ENCODE measurements at places on chromosomes 11 and 22.

- DNase-seq, result no peak
Observed at GRCh38 chr11:130146796-130147195, 12.8 kb upstream of the ST14 start.

DNA sequence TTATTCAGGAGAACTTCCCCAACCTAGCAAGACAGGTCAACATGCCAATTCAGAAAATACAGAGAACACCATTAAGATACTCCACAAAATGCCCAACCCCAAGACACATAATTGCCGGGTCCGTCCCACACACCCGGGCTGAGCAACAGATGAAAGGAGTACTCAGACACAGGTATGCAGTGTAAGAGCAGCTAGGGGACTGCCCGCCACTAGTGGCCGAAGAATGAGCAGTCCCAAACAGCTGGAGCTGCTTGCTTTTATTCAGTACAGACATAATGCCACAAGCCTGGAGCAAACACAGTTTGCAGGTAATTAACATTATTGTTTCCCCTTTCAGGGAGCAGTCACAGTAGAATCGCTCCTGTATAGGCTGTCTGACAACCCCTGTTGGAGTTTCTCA is 364.6 kb downstream of the LUZP2 start:
- no peak for DNase-seq

- DNase-seq, result no peak
Observed at GRCh38 chr11:95895815-95896214, 28.1 kb downstream of the MTMR2 start.

DNA sequence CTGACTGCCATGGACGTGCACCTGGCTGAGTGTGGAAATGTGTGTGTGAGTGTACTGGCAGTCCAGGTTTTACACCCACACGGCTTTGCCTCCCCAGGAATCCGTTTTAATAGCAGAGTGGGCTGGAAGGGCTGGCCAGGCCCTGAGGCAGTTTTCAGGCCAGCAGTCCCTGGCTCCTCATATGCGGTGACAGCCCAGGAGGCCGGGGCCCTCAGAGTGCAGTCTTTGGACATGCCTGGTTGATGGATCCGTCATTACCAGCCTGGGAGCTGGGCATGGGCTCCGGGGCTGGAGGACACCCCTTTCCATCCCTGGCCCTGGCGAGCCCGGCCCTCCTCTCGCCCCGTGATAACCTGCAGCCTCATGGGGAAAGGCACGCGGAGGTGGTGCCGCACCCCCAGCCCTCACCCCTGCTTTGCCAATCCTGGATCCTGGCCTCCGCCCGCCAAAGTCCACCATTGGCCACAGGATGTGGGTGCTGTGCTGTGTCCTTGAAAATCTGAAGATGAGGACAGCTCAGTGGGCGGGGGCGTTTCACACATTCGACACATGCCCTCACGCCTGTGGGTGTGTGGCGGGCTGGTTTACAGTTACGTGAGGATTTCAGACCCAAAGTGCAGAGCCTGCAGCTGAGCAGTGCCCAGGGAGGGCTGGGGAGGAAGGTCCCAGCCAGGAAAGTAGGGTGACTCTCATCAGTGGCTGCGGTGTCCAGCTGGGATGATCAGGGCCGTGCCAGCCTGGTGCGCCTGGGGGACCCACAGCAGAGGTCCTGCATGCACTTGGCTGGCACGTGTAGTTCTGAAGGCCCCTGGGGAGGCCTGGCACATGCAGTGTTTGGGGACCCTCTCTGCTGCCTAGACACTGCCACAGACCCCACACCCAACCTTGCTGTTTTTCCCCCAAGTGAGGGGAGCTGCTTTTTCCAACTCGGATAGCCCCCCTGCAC is 55.1 kb downstream of the RTN4R start:
- no peak for DNase-seq

GRCh38 chr11:59463190-59463641 is 6.5 kb downstream of the OR4D6 start:
- DNase-seq, result no peak

DNA sequence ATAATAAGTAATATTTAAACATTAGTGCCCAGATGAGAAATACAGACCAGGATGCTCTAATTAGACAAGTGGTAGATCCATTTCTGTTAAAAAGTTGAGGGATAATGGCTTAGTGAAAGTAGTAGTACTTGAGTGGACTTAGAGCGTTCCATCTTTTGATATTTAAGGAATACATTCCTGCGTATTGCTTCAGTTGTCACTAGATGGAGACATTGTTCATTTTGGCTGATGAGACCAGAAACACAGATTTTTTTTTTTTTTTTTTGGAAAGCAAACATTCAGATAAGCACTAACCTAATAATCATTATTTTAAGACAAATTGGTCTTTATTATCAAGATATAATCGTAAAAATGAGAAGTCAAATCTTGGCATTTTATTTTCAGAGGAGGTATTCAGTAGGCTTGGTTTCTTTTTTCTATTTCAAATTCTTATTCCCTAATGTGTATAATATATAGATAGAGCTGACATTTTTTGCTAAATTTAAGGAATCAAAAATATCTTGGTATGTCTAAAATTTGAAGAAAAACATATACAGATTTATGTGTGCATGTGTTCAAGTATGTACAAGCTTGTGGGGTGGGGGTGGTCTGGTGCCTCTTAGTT is 92.9 kb downstream of the DYNC2H1 start:
- no peak for DNase-seq

- no peak for DNase-seq
Observed at GRCh38 chr11:128053981-128054931, 533.1 kb downstream of the ETS1 start.

DNA sequence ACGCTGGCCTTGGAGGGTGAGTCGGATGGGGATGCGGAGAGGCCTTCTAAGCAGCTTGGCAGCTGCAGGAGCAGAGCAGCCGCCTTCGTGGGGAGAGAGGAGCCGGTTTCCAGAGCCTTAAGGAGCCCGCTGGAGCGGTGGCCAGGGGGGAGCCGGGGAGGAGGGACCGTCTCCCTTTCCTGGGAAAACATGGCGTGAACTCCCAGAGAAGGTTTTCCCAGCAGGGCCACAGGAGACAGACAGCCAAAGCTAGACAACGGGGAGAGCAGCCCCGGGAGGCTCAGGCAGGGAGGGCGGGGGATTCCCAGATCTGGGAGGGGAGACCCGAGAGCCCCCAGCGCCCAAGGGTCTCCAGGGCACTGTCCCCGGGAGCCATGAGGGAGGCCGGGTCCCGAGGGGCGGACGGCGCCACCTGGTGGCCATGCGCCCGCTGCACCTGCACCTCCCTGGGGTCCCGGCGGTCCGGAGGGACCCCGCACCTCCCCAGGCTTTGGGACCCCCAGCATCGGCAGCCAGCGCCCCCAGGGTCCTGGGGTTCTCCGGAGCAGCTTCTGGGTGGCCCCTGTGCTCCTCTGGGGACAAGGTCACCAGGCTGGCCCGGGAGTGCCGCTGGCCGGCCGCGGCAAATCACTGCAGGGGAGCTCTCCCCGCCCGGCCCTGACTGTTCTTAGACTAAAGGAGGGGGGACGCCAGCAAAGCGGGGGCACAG is 2.4 kb upstream of the SYT8 start:
- no peak for DNase-seq

DNA sequence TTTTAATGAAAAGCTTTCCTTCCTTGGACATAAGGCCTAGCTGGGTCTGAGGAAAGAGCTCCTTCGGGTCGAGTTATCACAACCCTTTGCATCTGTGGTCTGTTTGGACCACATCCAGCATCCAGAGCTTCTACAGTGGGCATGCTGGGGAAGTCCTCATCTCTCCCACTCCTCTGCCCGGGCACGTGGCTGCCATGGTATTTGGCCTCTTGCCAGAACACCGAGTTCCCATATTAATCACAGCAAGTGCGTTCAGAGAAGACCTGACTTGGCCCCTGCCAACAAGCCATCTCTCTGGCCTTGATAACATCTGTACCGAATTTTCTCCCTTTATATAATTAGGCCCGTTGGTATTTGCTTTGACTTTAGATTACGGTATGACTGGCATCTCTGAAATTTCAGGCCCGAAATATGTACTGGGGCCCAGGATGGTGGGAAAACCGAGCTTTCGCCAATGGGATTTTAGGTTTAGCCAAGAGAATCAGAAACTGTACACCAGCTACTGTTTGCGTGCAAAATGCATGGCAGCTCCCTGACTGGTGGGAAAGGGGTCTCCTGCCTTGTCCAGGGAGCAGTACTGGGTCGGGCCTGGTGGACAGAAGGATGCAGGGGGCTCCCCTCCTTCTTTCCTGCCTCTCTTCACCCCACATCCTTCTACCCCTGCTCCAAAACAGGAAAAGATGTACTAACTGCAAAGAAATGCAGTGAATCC is 90.0 kb downstream of the MICAL2 start:
- DNase-seq, result no peak

GRCh38 chr11:9120664-9121468 is 29.5 kb upstream of the SCUBE2 start:
- DNase-seq, result no peak

GRCh38 chr22:49212002-49212401 is 615.7 kb downstream of the BRD1 start:
- DNase-seq, result no peak

GRCh38 chr11:45739866-45740265 is 65.1 kb upstream of the SLC35C1 start:
- no peak for DNase-seq

GRCh38 chr11:133064152-133064877 is 468.0 kb downstream of the OPCML start:
- DNase-seq, result no peak

DNA sequence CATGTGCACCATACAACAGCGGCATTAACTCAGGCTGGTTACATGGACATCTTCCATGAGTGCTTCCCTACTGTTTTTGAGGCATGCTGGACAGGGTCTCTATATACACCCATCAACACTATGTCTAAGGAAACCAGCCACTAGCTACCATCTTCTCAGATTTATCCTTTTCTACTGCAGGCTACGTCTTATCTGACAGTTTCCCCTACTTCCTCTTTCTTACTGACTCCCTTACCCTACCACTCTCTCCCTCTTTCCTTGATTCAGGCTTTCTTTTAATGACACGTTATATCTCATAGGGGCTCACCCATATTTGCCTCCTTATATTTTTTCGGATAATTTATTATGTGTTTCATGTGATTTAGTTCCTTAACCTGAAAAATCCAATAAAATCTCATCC is 41.8 kb downstream of the DDI1 start:
- no peak for DNase-seq

- no peak for DNase-seq
Observed at GRCh38 chr22:20299746-20300136, 20.1 kb downstream of the DGCR6L start.

GRCh38 chr11:4577761-4578160 is 3.8 kb upstream of the OR52I2 start:
- DNase-seq, result no peak

DNA sequence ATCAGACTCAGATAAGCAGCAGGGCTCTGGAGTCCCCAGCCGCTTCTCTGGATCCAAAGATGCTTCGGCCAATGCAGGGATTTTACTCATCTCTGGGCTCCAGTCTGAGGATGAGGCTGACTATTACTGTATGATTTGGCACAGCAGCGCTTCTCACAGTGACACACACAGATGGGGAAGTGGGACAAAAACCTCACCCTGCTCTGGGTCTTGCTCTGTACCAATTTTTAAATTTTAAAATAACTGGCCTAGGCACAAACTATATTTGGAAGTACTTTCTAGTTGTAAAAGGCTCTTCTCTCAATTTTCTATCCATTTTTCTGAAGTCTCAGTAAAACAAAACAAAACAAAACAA is 131.7 kb downstream of the VPREB1 start:
- DNase-seq, result no peak

GRCh38 chr11:3230636-3231549 is 1.3 kb downstream of the MRGPRE start:
- DNase-seq, result no peak

GRCh38 chr11:134543241-134543640 is 131.2 kb upstream of the B3GAT1 start:
- DNase-seq, result no peak

DNA sequence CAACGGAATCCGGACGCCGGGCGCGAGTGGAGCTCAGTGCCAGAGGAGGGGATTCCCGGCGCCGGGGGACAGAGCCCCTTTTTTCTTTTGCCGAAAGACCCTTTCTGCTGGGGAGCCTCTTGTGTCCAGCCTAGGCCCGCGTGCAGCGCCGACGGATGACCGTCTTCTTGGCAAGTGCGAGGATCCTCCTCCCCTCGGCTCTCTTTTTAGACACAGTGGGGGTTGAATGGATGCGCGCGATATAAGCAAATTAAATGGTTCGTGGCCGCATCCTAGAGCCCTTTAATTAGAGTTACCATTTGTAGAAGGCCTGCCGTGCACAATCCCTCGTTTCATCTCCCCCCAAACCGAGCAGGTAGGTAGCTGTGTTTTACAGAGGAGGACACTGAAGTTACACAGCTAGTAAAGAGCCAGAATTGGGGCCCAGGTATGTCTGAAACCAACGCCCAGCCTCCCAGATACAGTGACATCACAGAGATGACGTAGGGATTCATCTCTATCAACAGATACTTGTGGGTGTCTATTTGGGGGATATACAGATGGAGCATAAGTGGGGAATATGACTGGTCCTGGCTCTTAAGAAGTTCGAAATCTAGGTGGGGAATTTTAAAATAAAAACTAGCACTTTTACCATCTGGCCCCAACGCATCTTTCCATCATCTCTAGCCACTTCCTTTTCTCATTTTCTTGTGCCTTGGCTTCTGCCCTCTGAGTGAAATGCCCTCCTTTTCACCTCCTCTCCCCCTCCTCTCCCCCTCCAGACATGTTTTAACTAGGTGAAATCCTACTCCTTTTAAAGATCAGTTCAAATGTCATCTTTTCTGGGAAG is 875 bp downstream of the TCP11L1 start:
- DNase-seq, result no peak

GRCh38 chr11:44823868-44824267 is 97.1 kb downstream of the TSPAN18 start:
- DNase-seq, result no peak

GRCh38 chr11:114195981-114196731 is 100.0 kb upstream of the NNMT start:
- DNase-seq, result no peak

- DNase-seq, result no peak
Observed at GRCh38 chr11:134742956-134743819, 331.1 kb upstream of the B3GAT1 start.

DNA sequence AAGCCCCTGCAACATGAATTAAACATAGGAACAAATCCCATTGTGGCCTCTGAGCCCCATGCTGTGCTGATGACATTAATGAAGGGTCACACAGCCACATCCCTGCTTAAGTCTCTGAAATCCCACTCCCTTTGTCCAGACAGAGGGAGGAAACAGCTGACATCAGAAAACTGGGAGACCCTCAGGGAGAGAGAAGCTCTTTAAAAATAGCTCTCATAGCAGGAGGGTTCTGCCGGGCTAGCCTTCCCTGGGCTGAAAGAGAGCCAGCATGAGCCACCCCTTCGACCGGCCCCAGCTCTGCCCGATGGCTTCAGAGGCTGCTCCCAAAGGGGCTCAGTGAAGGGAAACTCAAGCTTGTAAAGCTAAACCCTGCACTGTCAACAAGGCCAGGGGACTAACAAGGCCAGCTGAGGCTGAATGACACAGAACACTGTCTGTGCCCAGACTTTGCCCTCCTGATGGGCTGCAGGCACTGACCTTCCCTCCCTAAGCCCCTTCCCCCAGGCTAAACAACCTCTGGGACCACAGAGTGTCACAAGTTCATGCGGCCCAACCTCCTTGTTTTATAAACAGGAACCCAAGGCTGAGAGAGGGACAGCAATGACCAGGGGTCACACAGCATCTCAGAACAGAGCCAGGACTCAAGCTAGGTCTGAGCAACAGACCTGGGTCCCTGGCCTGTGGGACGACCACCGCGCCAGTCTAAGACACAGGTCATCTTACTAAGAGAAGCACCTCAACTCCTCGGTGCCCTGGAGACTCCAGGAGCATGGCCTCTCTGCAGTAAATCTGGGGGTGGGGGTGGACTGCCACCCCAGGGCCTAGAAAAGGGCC is 163.8 kb downstream of the CHST1 start:
- no peak for DNase-seq

GRCh38 chr11:113827477-113827876 is 47.9 kb downstream of the CLDN25 start:
- no peak for DNase-seq

GRCh38 chr22:36291831-36292740 is 39.2 kb downstream of the APOL1 start:
- DNase-seq, result no peak
